ENCODE measurements at places on chromosomes 4 and X.

DNA sequence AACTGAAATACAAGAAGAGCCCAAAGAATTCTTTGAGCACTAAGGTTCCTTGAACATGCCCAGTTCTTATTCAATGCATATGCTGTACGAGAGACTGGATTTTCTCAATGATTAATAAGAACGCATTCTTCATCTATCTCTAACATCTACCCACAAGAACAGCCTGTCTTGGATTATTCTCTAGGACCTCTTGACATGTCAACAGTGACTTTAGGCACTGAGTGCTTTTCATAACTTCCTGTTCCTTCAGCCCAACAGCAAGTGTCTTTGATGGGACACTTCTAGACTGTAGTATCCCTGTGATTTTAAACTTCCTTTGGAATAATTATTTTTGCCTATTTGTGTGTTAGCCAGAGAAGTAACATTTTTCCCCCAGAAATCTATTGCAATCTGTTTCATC is 69.3 kb downstream of the OPHN1 start:
- DNase-seq, result no peak

GRCh38 chr4:48906206-48907173 is at the start of gene OCIAD2:
Gene OCIAD2, minus strand, starts transcription at chr4:48906774. Its CDS starts 2,225 bp downstream, at chr4:48904549.
- no peak for DNase-seq

DNA sequence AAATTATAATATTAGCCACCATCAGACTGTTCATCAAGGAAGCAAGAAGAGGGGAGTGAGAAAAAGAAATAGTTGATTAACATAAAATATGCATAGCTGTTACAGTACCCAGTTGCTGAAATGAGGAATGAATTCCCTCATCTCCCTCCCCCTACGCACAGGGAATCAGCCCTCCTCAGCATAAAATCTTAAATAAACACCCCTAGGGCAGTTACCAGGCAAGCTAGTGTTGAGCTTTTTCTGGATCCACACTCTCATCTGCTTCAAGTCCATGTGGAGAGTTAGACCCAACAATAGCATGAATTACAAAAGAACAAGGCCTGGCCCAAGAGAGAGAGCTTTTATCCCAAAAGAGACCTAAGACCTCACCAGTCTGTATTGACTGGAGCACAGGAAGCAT is 19.0 kb upstream of the SYTL4 start:
- no peak for DNase-seq

GRCh38 chr4:6302869-6303268 is 33.2 kb downstream of the WFS1 start:
- DNase-seq, result no peak

- no peak for DNase-seq
These were observed 3.4 kb downstream of the SLC38A5 start for GRCh38 chrX:48466696-48467095.

DNA sequence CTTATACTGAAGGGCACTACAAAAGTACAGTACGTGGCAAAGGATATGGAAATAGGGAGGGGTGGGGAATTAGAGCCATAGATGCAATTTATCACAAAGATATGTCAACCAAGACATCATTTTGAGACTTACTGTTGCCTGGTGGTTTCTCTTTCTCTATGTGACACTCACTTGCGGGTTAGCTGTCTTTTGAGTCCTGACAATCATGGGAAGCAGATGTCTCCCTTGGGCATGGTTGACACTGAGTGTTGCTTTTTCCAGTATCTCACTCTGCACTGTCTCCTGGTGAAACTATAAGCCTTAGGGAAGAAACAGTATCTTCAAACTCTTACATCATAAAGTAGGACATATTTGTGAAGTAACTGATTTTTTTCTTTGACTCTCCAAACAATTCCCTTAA is 383.5 kb upstream of the LCORL start:
- no peak for DNase-seq

DNA sequence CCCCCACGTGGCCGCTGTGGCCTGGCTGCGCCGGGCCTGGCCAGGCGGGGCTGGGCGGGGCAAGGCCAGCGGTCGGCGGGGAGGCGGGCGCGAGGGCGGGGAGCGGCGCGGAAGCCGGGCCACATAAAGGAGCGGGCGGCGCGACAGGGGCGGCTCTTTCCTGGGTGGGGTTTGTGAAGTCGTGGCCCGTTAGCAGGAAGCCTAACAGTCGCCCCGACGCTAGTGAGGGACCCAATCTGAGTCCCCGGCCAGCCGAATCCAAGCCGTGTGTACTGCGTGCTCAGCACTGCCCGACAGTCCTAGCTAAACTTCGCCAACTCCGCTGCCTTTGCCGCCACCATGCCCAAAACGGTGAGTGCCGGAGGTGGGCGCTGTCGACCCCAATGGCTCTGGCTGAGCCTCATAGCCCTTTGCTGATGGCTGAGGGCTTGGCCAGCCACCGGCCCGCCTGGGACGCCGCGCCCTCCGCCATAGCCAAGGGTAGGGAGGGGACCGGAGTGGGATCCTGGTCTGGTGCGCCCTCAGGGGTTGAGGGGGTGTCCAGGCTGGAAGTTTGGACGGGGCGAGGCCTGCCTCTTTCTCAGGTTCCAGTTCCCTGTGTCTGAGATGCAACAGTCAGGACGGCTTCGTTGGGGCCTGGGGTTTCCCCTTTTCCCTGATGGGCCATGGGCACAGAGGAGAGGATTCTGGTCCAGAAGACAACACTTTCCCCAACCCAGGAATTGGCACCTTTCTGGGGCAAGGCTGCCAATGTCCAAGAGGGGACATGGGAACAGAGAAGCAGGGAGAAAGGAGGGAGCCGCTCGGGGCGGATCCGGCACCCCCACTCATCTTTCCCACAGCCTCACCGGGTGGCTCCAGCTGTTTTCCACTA is at the start of gene MSN:
MSN (plus strand) TSS at position 152 of the 874 bp plus-strand sequence; CDS start at position 340, 188 bp downstream.
- DNase-seq, result peak; percentile 2

DNA sequence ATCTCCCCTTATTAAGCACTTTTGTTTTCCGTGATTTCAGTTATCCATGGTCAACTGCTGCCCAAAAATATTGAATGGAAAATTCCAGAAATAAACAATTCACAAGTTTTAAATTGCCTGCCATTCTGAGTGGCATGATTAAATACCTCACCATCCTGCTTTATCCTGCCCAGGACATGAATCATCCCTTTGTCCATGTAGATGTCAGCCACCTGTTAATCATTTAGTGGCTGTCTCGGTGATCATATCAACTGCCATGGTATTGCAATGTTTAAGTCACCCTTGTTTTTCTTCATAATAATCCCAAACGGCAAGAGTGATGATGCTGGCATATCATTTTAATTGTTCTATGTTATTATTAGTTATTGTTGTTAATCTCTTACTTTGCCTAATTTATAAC is 79.8 kb upstream of the LHFPL1 start:
- no peak for DNase-seq
